ENCODE measurements at places on chromosomes 1 and 21.

DNA sequence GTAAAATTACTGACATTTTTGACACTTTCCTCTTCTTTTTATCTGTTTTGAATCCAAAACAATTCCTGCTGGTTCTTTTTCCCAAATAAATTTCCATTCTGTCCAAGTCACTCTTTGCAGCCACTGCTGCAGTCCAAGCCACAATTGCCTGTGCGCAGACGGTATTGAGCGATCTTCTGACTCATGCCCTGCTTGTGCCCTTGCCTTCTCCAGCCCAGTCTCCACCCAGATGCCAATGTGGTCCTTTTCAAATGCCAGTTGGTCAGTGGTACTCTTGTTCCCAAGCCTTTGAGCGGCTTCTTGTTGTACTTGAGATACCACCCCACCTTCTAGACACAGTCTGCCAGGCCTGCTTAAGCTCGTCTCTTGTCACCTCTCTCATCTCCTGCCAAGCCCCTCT is 78.9 kb downstream of the CAMTA1 start:
- DNase-seq = no peak

DNA sequence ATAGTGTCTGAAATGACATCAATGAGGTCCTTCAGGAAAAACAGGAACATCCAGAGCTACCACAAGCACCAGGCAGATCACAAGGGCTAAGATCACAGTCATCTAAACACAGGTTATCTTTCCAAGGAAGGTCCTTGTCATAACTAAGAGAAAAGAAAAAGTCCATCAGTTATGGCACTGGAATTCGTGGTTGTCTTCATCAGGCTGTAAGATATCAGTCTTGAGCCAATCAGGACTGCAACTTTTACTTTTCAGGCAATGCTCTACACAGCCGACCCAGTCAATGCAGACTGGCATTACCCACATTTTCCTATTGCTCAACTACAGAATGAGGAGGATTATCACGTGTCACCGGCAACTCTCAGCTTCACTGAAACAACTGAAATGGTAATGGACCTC is 26.4 kb downstream of the SORT1 start:
- no peak for DNase-seq

GRCh38 chr1:236700903-236701302 is 14.6 kb downstream of the ACTN2 start:
- no peak for DNase-seq

DNA sequence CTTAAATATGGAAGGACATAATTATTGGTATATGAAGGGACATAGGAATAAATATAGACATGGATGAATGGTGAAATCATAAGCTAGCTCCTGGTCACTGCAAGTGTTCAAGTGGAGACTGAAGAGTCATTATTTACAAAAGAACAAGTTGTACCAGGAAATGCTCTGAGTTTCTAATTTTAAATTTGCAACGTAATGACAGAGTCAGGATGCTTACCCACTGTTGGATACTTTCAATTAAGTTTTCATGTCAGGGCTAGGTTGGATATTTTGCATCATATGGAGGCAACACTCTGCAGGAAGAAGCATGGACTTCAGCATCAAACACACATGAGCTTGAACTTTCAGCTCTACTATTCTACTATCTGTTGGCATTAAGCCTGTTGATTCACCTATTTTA is 499.6 kb upstream of the C1orf87 start:
- no peak for DNase-seq

- DNase-seq = no peak
Observed at GRCh38 chr21:16408280-16408679, 678.5 kb downstream of the USP25 start.

DNA sequence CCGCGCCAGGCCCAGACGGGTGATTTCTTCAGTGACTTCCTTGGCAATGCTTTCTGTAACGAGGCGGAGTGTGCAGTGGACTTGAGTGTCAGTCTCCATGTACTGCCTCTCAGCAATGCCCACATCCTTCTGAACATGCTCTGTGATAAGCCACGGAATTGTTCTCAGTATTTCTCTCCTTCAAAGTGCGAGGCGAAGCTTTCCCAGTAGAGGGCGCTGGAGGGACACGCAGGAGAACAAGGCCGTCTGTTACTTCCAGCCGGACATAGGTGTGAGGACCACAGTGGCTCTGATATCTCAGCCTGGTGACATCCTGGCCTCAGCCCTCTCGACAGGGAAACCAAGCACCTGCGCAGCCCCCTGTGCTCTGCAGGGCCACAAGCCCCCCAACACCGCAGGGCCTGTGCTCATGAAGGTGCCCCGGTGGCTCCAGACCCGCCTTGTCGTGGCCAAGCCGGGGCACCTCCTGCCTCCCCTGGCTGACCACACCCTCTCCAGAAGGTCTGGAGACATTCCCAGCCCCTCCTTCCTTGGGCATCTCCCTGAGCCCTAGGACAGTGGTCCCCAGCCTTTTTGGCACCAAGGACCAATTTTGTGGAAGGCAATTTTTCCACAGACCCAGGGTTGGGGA is 46.1 kb upstream of the BACE2 start:
- DNase-seq = peak; percentile 26

GRCh38 chr1:36068866-36069265 is 15.0 kb upstream of the TEKT2 start:
- DNase-seq = no peak

DNA sequence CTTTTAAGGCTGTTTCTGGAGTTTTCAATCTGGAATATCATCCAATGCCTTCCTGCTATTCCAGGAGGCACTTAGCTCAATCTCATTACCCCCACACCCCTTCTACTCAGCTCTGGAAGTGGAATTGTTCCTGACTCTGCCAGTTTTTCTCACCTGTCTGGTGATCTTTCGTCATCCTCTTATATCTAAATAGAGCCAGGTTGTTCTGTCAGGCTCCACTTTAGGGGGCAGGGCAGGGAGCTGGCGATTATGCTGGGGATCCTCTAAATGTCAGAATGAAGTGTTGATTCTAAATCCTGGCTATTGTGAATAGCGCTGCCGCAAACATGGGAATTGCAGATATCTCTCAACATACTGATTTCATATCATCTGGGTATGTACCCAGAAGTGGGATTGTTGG is 63.6 kb upstream of the ETV3 start:
- no peak for DNase-seq

DNA sequence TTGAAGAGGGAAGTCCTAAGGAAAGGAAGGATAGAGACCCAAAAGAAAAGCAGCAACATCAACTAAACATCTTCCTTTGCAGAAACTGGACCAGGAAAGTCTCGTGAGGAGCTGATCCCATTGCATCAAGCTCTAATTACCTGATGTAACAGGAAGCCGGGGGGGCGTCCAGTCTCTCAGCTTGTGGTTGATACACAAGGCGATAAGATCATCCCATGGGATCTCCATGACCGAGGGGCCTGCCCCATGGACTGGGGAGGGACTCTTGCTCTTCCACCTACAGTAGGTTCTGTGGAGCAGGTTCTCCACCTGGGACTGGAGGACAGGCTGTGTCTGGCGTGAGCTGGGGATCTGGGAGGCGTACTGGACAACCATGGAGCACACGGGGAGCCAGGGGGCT is 14.8 kb upstream of the LSS start:
- no peak for DNase-seq

DNA sequence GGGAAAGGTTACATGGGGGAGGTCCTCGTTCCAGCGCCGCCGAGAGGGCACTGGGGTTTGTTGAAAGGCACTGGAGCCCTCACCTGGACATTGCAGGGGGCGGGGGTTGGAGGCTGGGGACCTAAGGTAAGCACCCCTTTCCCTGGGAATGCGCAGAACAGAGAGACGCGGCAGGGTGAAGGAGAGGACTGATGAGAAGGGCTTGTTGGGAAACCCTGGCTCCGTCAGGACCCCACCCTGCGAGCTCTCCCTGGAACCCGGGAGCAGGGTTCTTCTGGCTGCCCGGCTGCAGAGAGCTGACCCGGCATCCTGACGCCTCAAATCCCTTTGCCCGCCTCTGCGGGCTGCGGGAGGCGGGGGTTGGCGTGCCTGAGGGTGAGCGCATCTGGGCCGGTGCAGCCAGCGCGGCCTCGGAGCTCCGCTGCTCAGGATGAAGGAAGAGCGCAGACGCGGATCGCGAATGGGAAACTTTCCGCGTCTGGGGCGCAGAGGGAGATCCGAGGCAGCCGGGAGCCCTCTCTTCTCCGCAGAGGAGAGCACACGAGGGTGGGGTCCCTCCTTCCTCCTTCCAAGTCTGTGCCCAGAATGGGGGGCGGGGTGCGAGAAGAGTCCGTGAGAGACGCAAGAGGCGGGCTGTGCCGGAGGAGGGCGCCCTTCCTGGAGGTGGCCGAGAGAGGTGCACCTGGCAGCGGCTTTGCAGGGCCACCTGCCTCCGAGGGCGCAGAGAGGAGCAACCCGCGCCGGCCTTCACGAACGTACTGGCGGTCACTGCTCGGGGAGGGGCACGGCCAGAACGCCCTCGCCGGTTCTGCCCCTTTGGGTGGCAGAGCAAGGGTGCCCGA is 2.4 kb downstream of the IGSF21 start:
- peak; percentile 32 for DNase-seq

DNA sequence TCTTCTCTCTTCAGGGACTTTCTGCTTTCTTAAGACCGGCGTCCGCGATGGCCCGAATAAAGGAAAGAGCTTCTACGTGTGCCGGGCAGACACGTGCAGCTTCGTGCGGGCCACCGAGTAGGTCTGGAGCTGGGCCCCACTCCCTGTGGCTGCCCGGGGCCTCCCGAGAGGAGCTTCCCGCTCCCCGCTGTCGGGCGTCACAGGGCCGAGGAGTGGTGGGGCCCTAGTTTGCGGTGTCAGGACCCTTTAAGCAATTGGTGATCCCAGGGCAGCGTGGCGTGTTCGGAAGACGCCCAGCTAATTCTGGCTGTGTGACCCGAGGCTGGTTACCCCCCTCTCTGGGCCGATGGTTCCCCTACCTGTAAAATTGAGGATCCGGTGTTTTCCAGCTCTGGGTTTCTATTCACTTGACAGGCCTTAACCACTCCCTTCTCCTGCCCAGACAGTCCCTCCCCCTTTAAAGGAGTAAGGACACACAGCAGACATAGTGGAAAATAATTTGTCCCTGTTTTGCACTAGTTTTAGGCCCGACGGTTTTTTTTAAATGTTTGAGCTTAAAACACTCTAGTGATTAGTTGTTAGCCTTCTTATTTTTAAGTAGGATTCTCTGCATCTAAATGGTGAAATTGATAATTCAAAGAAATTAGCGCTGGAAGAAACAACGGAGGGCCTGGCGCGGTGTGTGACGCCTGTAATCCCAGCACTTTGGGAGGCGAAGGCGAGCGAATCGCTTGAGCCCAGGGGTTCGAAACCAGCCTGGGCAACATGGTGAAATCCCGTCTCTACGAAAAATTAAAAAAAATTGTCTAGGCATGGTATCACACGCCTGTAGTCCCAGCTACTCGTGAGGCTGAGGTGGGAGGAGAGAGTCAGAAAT is 553 bp downstream of the TTF2 start:
- DNase-seq = no peak

DNA sequence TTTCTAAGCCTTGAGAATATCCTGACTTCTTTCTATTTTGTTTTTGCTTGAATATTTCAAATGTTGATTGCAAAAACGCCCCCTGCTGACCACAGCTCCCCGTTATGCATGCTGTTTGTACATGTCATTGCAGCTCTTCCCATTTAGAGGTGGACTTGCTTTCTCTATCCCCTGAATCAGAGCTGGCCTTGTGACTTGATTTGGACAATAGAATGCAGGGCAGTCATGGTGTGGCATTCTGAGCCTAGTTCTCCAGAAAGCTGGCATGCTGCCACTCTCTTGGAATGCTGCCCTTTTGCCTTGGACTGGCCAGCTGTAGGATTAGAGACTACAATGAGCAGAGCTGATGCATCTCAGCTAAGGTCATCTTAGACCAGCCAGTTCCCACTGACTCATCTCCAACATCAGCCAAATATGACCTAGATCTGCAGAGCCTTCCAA is 1561.5 kb downstream of the MRPL39 start:
- peak; percentile 93 for DNase-seq

DNA sequence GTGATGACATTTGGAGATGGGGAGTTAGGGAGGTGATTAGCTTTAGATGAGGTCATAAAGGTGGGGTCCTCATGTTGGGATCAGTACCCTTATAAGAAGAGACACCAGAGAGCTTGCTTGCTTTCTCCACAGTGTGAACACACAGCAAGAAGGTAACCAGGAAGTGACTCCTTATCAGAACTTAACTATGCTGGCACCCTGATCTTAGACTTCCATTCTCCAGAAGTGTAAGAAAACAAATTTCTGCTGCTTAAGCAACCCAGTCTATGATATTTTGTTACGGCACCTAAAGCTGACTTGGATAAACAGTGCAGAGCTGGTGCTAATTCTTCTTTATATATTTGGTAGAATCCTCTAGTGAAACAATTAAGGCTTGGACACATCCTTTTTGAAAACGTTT is 346.0 kb downstream of the AGBL4 start:
- DNase-seq = no peak

- peak; percentile 18 for DNase-seq
Observed at GRCh38 chr21:33402001-33402979, 923 bp upstream of the IFNGR2 start.

- DNase-seq = no peak
Observed at GRCh38 chr1:175548774-175549173, 194.6 kb downstream of the TNR start.

DNA sequence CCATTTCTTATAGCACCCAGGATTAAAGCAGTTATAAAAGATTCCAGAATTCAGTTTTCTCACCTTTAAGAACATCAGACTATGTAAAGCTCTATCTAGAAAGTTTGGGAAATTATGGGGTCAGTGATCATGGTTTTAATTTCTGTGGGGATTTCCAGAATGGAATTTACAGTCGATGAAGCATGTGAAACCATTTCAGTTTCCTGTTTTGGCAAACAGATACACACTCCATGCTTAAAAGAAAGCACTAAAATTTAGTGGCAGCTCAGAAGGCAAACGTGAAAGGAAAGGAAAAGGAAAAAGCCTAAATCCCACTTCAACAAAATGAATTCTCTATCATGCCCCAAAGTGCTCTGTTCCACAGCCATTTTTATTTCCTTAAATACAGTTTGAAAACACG is 60.4 kb downstream of the FYB2 start:
- DNase-seq = no peak

DNA sequence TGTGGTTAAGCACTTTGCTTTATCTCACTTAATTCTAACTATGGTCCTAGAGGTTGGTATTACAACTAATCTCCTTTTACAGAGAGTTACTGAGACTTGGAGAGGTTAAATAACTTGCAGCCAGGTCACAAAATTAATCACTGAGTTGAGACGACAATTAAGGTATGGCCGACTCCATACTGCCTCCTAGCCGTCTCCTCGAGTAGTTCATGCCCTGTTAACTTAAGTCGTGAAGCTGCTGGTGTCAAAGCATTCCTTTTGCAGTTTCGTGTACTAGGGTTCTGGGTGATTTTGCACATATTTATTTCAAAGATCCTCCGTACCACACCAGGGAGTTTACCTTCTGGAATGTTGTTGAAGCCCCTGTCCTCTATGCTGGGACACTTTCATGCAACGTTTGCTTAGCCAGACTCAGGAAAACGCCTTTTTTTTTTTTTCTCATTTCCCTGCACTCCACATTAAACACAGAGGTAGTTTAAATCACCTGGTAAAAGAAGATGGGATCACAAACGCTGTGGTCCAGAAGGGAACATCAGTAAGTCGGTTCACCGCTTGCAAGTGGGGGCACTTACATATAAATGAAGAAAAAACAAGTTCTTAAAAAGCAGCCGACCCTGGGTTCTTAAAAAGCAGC is 570 bp upstream of the NEK7 start:
- DNase-seq = peak; percentile 22

Data from nucleus accumbens (tissue), 56 donors.